CD4-positive, alpha-beta memory T cell (primary cell): ENCODE measurements at places on chromosomes 2 and 18.

GRCh38 chr2:15630121-15630977, 38.7 kb downstream of the DDX1 start:
- no peak for DNase-seq

- DNase-seq = no peak
These were observed 65.8 kb downstream of the SGPP2 start for GRCh38 chr2:222490131-222490530.

GRCh38 chr18:46427216-46427995, 229.6 kb downstream of the LOXHD1 start:
- DNase-seq = no peak

DNA sequence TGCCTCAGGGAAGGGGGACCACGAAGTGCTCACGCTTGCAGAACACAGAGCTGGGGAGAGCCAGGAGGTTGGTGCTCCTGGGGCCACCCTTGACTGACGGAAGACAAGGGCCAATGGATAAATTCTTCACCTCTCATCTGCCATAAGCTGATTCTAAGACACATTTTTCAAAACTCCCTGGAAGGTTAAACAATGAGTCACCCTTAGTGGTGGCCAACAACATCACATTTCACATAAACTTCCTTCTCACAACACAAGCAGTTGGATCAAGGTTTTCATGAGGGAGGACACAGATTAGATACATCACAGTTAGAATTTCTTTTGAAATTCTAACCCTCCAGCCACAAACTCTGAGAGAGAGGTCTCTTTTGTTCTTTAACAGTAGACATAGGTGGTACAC, 713.6 kb upstream of the POU3F3 start:
- no peak for DNase-seq

GRCh38 chr2:37873229-37873628, 51.9 kb upstream of the RMDN2 start:
- no peak for DNase-seq

GRCh38 chr2:222792001-222792611, 68.7 kb upstream of the ACSL3 start:
- DNase-seq = no peak

DNA sequence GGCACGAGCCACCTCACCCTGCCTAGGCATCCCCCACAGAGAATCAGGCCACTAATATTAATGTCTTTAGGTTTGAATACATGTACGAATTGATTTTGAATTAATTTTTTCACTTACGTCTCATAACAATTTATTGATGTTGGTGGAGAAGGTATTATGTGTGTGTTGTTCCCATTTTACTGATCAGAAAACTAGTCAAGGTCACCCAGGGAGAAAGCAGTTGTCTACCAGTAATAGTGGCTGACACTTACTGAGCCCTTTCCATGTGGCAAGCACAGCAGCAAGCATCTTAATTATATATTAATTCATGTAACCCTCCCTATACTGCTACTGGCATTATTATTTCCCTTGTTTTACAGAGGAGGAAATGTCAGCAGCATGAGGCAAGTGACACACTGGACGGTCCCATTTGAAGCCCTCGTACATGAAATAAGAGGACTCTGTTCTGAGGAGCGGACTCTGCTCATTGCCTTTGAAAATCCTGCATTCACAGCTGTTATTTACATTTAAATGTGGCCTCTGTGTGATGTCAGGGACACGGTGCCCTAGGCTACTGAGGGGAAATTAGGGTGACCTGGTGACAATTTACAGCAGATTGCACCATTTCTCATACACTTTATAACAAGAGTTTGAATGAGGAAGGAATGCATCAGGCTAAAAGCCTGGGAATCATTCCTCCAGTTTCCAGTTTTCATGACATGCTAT, 30.9 kb upstream of the KCNE4 start:
- no peak for DNase-seq

DNA sequence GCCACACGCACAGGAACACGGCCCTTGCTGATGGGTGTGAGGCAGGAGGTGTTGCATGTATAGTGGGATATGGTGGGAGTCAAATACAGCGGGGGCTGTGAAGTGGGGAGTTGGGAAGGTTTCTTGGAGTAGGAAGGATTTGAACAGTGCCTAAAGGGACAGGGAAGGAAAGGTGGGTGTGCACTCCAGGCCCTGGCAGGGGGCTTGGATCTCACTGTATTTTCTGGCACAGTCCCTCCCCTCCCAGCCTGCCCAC, 6.9 kb downstream of the RAB31 start:
- DNase-seq = no peak

DNA sequence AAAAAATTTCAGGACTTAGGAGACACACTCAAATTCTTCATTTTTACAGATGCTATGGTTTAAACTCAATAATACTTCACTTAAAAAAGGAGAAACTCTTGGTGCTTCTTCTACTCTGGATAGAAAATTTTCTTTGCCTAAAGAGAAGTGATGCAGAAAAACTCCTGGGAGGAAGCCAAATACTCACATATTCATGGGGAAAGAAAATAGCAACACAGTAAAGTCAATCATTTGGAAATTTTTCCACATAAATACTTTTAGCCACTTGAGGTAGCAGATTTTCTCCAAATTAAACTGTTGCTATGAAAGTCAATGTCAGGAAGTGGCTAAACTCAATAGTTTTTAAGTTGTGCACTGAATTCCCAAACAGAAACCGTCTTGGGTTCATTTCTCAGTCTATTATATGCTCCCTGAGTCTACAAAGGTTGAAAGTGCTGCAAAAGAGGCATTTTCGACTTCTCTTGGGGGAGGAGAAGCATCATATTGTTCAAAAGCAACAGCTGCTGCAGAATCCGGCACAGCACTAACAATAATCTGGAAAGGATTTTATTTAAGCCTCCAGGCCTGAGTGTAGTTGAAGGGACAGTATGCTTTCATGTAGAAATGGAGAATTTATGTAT, 81.1 kb downstream of the UPP2 start:
- DNase-seq = no peak

DNA sequence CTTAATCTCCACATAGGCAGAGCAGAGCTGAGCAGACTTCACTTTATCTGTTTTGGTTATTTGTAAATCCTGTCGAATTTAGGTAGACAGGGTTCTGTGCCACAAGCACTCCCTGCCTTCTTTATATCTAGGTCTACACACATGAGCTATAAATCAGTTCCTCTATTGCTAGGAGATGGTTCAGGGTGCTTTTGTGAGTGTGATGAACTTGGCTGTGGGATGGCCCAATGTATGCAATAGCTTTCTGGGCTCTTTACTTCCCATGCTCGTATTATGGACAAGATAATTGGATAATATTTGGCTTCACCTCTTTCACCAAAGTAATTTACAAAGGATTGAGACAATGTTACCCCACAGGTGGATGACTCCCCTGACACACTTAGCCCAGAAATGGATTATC, 72.2 kb downstream of the PLB1 start:
- no peak for DNase-seq

DNA sequence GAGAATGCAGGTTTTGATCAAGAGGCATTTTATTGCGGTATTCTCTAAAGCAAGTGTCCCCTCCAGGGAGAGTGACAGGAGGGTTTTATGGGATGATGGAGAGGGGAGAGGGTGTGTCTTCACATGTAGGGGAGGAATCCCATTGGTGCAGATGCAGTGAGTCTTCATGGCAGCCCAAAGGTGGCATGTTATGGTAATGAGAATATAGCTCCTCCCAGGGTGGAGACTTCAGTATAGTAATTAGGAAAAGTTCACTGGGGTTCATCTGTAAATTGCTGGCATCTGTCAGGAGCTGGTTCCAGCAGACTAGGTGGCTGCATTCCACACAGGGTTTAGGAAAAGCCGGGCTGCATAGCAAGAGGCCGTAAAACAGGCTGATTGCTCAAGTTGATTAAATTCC, 230.7 kb upstream of the CCDC68 start:
- no peak for DNase-seq

DNA sequence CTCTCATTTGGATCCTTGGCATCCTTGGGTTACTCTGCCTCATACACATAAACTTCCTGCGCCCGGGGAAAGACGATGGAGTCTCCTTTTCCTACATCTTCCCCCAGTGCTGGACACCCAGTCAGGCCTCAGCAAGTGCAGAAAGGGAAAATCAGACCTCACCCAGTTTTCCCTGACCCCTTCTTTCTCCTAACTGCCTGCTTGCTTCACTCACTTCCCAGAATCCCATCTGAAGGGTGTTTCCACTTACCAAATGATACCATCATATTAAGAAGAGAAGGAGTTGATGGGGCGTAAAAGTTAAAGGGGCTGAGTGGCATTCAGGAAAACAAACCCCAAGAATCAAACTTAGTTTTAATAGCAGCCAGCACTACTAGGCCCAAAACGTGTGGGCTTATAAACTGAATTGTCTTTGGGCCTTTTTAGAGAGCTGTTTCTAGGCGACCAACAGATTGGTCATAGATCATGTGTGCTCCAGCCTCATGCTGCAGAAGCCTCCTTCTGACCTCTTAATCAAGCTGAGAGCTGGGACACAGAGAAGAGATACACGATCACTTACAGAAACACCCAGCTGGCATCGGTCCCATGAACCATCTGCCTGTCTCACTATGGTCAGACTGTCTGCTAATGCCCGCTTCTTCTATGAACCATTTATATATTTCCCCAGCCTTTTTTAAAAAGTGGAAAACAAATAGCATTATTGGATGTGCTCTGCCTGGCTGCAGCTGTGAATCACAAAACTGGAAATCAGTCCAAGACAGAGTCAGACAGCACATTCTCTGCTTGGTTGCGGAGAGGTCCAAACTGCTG, 165.7 kb upstream of the SLC14A2 start:
- no peak for DNase-seq

GRCh38 chr2:120599072-120599471, 136.6 kb upstream of the GLI2 start:
- no peak for DNase-seq

- no peak for DNase-seq
These were observed 84.7 kb upstream of the CYRIA start for GRCh38 chr2:16750175-16750924.

GRCh38 chr2:136291871-136292270, 173.9 kb upstream of the CXCR4 start:
- no peak for DNase-seq

DNA sequence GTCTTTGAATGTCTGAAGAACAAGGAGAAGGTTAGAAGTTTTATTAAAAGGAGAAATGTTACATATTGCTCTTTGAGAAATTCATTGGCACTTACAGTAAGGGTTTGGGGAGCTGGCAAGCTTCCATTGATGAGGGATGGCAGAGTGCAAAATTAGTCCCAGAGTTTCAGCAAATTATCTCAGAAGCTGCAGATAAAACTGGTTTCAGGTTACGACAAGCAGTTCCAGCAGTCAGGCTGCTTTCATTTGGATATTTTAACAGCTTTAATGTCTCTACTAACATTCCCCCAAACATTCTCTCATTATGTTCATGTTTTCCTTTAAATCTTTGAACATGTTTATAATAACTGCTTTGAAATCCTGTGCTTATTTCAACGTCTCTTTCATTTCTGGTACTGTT, 153.1 kb downstream of the TTC27 start:
- no peak for DNase-seq
